ENCODE measurements at places on chromosomes 16 and 17. TPM values are rescaled to one million over a fixed set of nuclear protein-coding genes. Genes with fewer than 3 reads are reported as not detected.

The FBXL16 gene
- 9.9 TPM for total RNA-seq

The MYH3 gene
- 5.6 TPM for total RNA-seq

The CLDN7 gene
- total RNA-seq: 1.2 TPM

The SHISA9 gene
- 11.4 TPM for total RNA-seq

The ZNF469 gene
- total RNA-seq: 0.91 TPM

The ABCC11 gene
- not detected for total RNA-seq

The ZNF19 gene
- 5.8 TPM for total RNA-seq

The SEBOX gene
- not detected for total RNA-seq

The CSNK1D gene
- 19.9 TPM for total RNA-seq

The CDK5R1 gene
- total RNA-seq: 6.3 TPM

The CTRB1 gene
- total RNA-seq: not detected

The ASPHD1 gene
- total RNA-seq: 22.0 TPM

The PNMT gene
- not detected for total RNA-seq

The NACA2 gene
- not detected for total RNA-seq

The RHBDF2 gene
- total RNA-seq: 36.2 TPM

The PITPNM3 gene
- total RNA-seq: 13.0 TPM

The GGA2 gene
- total RNA-seq: 37.4 TPM

The CDH1 gene
- 1.5 TPM for total RNA-seq

The PMFBP1 gene
- 1.8 TPM for total RNA-seq

The CCDC78 gene
- total RNA-seq: 4.0 TPM

The DOC2B gene
- total RNA-seq: 0.14 TPM

The FMNL1 gene
- 44.8 TPM for total RNA-seq

The ITGAX gene
- 4.1 TPM for total RNA-seq

The RAMP2 gene
- total RNA-seq: not detected

The KRT27 gene
- total RNA-seq: not detected

The KCNG4 gene
- total RNA-seq: not detected

The RSKR gene
- 8.4 TPM for total RNA-seq

The KRT12 gene
- not detected for total RNA-seq

The BEAN1 gene
- 1.7 TPM for total RNA-seq

The KRT33A gene
- not detected for total RNA-seq

The KLHL10 gene
- not detected for total RNA-seq

The OR3A3 gene
- not detected for total RNA-seq
